Skin of body (tissue), 3 donors: ENCODE measurements at places on chromosomes 2 and 18.
A peak's percentile ranks its signal among the peaks of the same experiment; 100 is the strongest.

DNA sequence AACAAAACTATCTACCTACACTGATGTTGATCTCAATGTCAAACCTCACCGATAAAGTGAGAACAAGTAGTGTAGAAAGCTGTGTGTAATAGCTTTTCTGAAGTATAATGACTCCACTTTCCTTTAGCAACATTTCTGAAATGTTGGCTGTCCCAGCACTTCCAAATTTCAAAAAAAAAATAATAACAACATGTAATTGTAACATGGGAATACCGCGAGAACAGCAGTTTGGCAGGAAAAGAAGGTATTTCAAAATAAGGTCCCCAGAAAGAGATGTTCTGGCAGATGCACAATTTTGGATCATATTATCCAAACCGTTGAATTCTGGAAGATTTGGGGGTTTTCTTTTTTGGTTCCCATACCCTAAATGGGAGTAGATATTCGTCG is 352.0 kb downstream of the ARHGAP15 start:
- peak; percentile 73 for DNase-seq

- DNase-seq: no peak
Observed at GRCh38 chr2:241984658-241985057, 115.1 kb downstream of the RTP5 start.

DNA sequence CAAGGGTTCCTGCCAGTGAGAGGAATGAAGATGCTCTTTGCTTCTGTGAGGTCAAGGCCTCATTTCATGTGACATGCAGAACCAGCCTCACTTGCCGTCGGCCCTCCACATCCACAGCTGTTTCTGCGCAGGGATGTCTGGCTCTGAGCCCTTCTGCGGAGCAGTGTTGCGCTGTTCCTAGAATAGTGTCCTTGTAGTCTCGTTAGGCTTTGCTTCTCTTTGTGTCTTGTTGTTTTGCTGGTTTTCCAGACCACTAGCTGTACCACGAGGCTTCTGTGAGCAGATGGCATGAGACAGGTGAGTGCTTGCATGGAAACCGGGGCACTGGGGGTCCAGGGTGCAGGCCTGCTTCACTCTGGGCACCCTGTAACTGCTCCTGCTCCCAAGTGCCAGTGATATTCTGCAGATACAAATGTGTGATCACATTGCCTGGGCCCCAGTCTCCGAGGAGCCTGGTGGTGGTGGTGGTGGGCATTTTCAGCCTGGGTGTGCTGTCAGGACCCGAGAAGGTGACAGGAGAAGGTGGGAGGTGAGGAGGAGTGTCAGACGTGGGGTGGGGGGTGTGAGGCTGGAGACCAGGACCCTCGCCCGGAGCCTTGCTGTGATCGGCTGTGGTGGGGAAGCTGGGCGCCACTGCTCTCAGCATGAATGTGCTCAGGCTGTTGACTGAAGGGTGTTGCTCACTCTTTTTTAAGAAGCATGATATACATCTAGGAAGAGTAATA is 34.3 kb downstream of the LDLRAD4 start:
- no peak for DNase-seq

DNA sequence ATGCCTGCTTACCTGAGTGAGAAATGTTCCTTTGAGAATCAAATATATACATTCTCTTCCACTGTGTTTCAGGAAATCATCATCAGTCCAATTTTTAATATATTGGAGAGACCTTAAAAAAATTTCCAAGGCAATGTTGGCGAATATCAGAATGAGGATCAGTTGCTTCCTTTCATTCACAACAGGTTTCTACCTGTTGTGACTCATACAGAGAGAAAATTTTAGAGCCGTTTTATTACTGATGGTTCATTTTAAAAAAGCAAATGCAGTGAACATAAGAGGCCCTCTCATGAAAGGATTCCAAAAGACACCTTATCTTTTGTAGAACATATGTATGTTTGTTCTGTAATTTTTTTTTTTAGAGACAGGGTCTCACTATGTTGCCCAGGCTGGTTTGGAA is 42.0 kb downstream of the TTC39C start:
- no peak for DNase-seq

GRCh38 chr2:169129703-169130243 is 60.4 kb downstream of the DHRS9 start:
- no peak for DNase-seq

- DNase-seq: no peak
Observed at GRCh38 chr2:58913082-58913726, 672.1 kb upstream of the FANCL start.

- no peak for DNase-seq
Observed at GRCh38 chr2:189854940-189855339, 70.7 kb downstream of the PMS1 start.

DNA sequence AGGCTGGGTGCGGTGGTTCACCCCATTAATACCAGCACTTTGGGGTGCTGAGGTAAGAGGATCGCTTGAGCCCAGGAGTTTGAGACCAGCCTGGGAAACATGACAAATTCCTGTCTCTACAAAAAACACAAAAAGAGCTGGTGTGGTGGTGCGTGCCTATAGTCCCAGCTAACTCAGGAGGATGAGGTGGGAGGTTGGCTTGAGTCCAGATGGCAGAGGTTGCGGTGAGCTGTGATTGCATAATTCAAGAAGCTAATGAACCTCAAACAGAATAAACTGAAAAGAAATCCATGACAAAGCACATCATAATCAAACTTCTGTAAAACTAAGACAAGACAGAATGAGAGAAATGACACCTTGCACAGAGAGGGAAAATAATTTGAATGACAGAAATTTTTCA is 54.8 kb downstream of the SEMA4F start:
- DNase-seq: no peak

GRCh38 chr18:67425672-67426071 is 90.8 kb downstream of the DSEL start:
- no peak for DNase-seq

GRCh38 chr2:45134014-45134413 is 124.8 kb upstream of the SIX2 start:
- DNase-seq: no peak

- DNase-seq: no peak
Observed at GRCh38 chr2:135743860-135744259, 2.2 kb downstream of the UBXN4 start.

DNA sequence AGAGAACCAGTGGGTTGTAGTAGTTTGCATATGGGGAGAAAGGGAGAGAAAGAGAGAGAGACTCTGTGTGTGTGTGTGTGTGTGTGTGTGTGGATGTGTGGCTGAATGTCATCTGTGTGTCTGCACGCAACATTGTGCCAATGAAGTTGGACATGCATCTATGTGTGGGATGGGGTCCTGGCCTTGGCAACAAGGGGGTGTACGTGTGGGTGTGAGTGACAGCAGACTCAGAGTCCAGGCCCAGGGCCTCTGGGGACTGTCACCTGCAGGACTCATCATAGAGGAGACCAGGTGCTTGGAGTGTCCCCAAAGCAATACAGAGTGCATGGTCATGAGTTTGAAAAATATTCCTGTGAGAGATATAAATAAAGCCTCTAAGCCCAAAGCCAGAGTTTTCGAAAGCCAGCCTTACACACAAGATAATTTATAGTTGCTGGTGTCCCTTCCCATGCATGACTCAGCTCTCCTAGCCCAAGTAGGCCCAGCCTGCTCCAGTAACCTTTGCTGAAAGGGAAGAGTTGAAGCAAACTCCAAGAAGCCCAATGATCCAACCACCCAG is 59.9 kb downstream of the TNP1 start:
- no peak for DNase-seq
